ENCODE measurements at places on chromosomes 5 and 9.

GRCh38 chr5:45533663-45534062 lies 162.5 kb downstream of the HCN1 start:
- DNase-seq: no peak

DNA sequence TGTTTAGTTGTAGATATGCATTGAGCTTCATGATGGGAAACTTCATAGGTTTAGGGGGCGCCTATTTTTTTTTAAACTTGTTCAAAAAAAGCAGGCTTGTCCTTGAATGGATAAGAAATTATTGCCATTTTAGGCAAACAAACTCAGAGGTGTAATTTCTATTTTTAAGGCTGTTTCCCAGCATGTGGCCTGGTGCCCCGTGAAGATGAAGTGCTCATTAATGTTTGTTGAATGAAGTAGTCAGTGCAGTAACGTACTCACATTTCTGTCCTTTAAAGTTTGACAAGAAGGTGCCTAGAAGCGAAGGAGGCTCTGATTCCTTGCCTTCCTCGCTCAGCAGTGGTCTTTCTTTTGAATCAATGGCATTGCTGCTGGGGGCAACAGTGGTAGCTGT lies 54.3 kb downstream of the ZNF618 start:
- DNase-seq: no peak

DNA sequence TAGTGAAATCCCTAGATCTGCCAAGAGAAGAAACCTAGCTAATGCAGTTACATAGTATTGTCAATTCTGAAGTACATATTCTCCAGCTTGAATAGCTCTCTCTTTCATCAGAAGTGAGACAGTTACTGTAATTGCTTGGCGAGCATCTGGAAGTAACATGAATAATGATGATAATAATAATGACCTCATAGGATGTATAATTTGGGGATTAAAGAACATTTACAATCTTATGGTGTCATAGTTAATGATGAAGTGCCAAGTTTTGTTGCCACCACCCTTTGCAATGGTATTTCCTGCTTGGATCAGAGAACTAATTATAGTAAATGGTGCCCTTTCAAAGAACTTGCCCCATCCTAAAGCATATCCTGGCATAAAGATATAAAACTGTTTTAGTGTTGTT lies 201.4 kb downstream of the ADAMTSL1 start:
- DNase-seq: no peak

DNA sequence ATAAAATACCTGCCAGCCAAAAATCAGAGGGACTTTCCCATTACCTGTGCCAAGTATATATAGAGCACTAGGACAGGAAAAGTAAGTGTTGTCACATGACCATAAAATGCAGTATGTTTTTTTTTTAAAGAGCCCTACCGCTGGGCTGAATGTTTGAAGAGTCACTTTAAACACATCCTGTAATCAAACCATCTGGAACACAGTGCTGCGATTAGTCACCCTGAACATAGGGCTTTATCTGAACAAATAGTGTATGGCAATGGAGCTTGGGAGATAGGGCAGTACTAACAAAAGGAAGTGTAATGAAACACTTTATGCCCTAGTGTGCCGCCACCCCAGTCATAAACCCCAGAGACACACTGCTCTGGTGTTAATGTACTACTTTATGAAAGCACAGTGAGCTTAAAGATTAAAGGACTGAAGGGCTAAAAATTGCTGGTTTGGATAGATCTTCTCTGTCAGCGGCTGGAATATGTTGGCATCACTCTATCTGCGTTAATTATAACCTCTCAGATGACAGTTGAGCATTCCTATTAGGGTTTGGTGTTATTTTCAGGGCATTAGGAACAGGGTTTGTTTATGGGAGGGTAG lies 90.4 kb downstream of the ZNF608 start:
- DNase-seq: peak; percentile 36

GRCh38 chr9:34035656-34036055 lies 13.0 kb downstream of the UBAP2 start:
- no peak for DNase-seq

DNA sequence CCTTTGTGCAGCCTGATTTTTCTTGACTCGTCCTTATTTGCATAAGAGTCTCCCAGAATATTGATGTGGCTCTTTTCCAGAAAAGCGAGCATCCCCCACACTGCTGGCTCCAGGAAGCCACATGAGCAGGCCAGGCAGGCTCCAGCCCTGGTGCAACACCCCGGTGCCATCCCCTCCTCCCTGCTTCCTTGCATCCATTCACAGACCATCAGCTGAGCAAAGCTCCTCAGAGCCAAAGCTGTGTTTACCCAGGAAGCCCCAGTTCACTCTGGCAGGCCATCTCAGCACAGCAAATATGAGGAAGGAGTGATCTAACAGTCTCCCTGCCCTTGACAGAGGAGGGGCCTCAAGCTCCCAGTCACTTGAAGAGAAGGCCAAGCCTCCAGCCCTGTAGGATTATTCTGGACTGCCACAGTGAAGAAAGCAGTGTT lies 34.4 kb downstream of the INSYN2B start:
- no peak for DNase-seq

- DNase-seq: no peak
Observed at GRCh38 chr5:153347611-153348010, 142.9 kb upstream of the GRIA1 start.

DNA sequence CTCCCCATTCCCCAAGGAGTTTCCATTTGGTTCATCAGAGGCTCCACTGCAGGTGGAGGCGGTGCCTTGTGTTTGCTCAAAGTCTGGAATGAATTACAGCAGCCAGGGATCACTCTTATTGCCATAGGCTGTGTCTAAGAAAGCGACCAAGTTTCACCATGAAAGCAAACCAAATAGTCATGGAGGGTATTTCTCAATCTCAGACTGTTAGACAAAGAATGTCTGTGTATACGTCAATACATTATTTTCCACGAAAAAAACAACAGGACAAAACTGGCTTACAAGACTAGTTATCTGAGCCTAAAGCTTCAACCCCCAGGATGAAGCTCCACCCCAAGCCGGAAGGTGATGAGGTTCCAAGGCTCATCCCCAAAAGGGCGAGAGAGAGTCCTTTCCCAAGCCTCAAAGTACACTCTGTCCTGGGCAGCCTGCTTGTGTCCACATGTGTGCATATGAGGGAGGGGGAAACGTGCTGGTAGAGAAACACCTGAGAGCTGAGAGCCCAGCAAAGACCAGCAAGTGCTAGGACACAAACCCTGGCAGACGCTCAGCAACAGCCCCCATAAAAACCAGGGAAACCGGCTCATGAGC lies 4.3 kb downstream of the B4GALT1 start:
- DNase-seq: no peak

DNA sequence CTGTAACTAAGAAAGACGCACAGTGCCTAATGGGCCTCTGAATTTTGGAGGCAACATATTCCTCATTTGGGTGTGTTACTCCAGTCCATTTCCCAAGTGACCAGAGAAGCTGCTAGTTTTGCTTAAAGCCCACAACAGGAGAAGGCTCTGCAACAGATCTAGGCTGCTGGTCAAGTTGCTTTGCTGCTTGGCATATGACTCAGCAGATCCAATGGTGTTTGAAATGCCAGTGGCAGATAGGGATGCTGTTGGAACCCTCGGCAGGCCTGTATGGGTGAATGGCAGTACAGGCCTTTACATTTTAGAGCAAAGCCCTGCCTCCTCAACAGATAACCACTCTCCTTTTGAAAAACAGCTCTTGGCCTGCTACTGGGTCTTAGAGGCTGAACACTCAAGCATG lies 36.2 kb upstream of the ROR2 start:
- no peak for DNase-seq

GRCh38 chr5:173055983-173056782 lies at the start of gene CREBRF:
Gene CREBRF, plus strand, starts transcription at chr5:173056352. Its CDS starts 24,424 bp downstream, at chr5:173080776.
- DNase-seq: peak; percentile 99

- no peak for DNase-seq
Observed at GRCh38 chr5:73692166-73692640, 66.2 kb downstream of the ARHGEF28 start.
